Right atrium auricular region (tissue), 2 donors: ENCODE measurements at places on chromosomes 3 and 15. TPM values are rescaled to one million over a fixed set of nuclear protein-coding genes. Genes with fewer than 3 reads are reported as not detected.

GRCh38 chr3:52237006-52237656 lies 1.8 kb downstream of the TWF2 start:
- no peak for DNase-seq
- H3K4me1 ChIP-seq: peaks cover 73% of the 10 kb centered on the region

DNA sequence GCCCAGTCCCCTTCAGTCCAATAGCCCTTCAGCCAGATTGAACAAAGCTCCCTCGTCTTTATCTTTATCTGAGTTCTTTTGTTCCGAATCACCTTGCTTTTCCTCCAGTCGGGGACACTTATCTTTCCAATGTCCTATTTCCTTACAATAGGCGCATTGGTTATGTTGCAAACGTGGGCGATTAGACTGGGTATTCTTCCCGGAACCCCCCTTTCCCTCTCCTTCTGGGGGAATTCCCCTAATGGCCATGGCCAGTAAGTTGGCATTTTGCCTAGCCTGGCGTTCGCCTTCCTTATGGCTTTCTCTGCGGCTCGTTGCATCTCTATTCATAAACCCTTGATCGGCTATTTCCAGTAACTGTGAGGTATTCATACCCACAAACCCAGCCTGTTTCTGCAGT lies 82.2 kb upstream of the VEPH1 start:
- no peaks in the 10 kb centered on the region for H3K27me3 ChIP-seq
- no peaks in the 10 kb centered on the region for H3K4me1 ChIP-seq
- no peak overlapping the region for H3K27ac ChIP-seq
- no peak for DNase-seq

The SNURF gene
- 6.3 TPM for total RNA-seq

DNA sequence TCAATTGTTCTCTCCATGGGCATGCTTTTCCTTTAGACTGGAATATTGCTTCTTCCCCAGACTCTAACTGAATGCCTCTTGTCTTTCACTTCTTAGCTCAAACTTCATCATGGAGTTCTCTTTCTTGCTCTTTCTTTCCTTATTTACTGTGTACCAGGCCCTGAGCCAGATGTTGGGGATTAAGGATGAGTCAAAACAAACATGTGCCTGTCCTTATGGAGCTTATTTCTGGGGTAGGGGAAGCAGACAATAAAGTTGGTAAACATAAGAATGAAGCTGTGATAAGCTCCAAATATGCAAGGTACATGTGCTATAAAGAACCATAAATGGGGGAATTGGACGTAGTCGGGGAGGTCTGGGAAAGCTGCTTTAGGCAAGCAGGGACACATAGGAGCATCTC lies 145.8 kb downstream of the ALDH1A2 start:
- no peaks in the 10 kb centered on the region for H3K36me3 ChIP-seq
- no peak overlapping the region for H3K27ac ChIP-seq
- no peak for DNase-seq

DNA sequence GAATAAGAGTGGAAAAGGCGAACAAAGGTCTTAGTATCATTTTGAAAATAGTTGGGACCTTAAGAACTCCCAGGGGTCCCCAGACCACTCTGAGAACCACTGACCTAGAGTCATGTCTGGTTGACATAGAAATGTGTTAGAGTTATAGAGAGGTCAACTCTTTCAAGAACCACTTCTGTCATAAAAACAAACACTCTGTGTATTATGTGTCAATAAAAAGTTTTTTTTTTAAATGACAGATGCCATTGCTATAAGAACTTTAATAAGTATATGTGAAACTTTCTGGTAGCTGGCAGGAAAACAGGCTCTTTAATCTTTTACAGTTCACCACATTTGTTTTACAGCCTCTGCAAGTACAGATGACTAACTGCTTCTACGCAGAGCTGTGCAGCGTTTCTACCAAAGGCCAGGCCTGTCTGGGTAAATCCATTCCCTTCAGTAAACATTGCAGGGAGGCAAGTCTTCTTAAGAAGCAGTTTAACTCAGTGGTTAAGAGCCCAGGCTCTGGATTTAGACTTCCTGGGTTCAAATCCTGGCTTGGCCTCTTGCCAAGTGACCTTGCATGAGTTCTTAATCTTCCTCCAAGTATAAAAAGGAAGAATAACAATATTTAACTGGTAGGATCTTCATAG lies 56.6 kb downstream of the RFTN1 start:
- H3K4me3 ChIP-seq: no peak overlapping the region
- H3K27ac ChIP-seq: no peak overlapping the region
- H3K27me3 ChIP-seq: no peaks in the 10 kb centered on the region
- peaks cover 6% of the 10 kb centered on the region for H3K4me1 ChIP-seq
- DNase-seq: no peak

The RTP1 gene
- total RNA-seq: not detected

DNA sequence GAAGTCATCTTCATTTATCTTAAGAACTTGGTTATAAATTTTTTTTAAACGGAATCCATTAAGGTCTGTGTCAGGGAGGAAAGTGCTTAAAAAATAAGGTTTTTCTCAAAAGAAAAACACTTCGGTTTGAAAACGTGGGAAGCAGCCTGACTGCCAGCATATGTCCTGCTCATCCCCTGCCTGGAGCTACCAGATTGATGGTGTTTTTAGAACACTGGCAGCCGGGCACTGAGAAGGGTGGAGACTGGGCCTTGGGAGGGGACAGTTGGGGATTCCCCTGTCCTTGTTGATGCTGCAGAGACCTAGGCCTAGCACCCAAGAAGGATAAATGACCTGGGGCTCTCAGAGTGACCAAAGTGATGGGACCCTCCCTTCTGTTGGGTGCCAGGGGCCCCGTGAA lies 296.9 kb downstream of the EPHB1 start:
- DNase-seq: no peak
- no peak overlapping the region for H3K27ac ChIP-seq

DNA sequence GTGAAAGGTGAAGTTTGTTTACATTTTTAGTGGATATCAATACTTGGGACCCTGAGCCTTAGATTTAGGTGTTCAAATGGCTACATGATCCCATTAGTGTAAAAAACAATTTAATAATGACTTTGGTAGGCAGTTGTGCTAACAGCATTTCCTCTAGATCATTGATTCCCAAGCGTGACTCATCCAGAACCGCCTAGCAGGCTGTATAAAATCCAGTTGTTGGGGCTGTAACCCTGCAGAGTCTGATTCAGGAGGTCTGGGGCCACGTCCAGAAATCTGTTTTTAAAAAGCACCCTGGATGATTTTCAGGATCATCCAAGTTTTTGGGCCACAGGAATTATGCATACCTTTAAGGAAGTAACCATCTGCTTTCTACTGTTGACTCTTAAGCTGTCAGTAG lies 156.4 kb downstream of the TP63 start:
- no peak overlapping the region for H3K4me3 ChIP-seq
- no peaks in the 10 kb centered on the region for H3K36me3 ChIP-seq
- no peaks in the 10 kb centered on the region for H3K4me1 ChIP-seq
- DNase-seq: no peak

GRCh38 chr15:41838400-41838897 lies at the start of gene PLA2G4B:
Gene PLA2G4B, plus strand, starts transcription at chr15:41838847. Its CDS starts 67 bp downstream, at chr15:41838914.
- H3K4me1 ChIP-seq: no peaks in the 10 kb centered on the region
- H3K36me3 ChIP-seq: peaks cover 19% of the 10 kb centered on the region
